ENCODE measurements at places on chromosomes 11 and 22. TPM values are rescaled to one million over a fixed set of nuclear protein-coding genes. Genes with fewer than 3 reads are reported as not detected.

Gene CCND1
- total RNA-seq: 109 TPM

Gene GDPD4
- not detected for total RNA-seq

Gene KRTAP5-8
- not detected for total RNA-seq

Gene NAA40
- total RNA-seq: 16.2 TPM

Gene MMP1
- 34.4 TPM for total RNA-seq

Gene SUSD2
- total RNA-seq: 0.03 TPM

Gene SNX32
- 0.11 TPM for total RNA-seq

Gene CXCR5
- total RNA-seq: not detected

Gene HMBS
- total RNA-seq: 24.4 TPM

Gene SMDT1
- 16.7 TPM for total RNA-seq

Gene SLC25A1
- 125 TPM for total RNA-seq

Gene PNPLA3
- 11.7 TPM for total RNA-seq

Gene ANO9
- total RNA-seq: 26.0 TPM

Gene CARNS1
- not detected for total RNA-seq

Gene TP53I11
- total RNA-seq: 38.4 TPM

Gene SCGB1D1
- not detected for total RNA-seq

Gene ACTN3
- not detected for total RNA-seq

Gene CRYAB
- 0.85 TPM for total RNA-seq

Gene HPX
- 0.24 TPM for total RNA-seq
